ENCODE measurements at places on chromosomes 6 and 20.

- DNase-seq: no peak
These were observed 186.2 kb upstream of the GJE1 start for GRCh38 chr6:141946502-141946901.

- DNase-seq: no peak
These were observed 5.4 kb upstream of the FBXO30 start for GRCh38 chr6:145819994-145820393.

DNA sequence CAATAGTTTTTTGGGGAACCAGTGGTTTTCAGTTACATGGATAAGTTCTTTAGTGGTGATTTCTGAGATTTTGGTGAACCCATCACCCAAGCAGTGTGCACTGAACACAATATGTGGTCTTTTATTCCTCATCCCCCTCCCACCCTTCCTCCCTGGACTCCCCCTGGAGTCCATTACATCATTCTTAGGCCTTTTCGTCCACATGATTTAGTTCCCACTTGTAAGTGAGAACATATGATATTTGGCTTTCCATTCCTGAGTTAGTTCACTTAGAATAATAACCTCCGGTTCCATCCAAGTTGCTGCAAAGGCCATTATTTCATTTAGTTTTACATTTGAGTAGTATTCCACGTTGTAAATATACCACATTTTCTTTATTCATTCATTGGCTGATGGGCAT lies 28.3 kb downstream of the RPP40 start:
- no peak for DNase-seq

GRCh38 chr6:75203721-75204120 lies 2.1 kb downstream of the COL12A1 start:
- no peak for DNase-seq

- DNase-seq: no peak
These were observed 2.9 kb upstream of the SASH1 start for GRCh38 chr6:148339766-148340165.

DNA sequence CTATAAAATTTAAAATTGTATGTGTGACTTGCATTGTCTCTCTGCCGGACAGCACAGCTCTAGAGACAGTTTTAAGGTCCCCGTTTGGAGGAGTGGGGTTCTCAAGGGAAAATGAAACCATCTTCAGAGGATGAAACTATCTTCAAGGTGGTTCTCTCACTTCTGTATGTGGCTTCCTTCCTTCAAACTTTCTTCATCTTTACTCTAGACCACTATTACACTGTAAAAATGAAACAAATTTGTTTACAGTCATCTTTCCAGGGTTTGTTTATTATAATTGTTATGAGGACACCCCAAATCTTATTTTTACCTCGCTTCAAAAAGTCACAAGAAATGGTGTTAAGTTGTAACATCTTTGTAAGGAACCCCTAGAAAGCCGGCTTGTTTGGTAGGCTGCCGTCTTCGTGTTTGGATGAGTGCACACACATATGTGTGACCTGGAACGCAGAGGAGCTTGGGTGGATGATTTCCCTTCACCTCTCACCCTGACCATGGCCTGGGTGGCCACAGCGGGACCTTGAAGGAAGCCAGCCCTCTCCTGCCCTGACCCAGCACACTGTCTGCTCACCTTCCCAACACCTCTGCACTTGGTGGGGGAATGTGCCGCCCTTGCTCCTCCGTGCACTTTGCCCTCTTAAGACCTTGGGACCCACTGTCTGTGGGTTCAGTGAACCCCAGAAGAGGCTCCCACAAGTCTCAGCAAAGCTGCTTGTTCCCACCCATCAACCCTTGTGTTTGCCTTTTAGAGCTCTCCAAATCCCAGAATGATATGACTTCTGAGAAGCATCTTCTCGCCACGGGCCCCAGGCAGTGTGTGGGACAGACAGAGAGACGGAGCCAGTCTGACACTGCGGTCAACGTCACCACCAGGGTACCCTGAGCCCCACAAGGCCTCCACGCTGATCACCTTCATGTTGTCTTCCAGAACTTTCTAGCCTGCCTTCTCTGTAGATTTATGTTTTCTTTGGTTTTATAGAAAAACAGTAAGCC lies 67.8 kb downstream of the SYTL3 start:
- DNase-seq: no peak

- no peak for DNase-seq
These were observed 123.1 kb downstream of the GRIK2 start for GRCh38 chr6:101516578-101516977.

- DNase-seq: peak; percentile 26
These were observed 46.8 kb downstream of the PYGB start for GRCh38 chr20:25294459-25295385.

GRCh38 chr6:3457710-3458602 lies 1.1 kb upstream of the SLC22A23 start:
- DNase-seq: peak; percentile 12

- DNase-seq: no peak
These were observed 886 bp downstream of the SDCBP2 start for GRCh38 chr20:1327827-1328679.

DNA sequence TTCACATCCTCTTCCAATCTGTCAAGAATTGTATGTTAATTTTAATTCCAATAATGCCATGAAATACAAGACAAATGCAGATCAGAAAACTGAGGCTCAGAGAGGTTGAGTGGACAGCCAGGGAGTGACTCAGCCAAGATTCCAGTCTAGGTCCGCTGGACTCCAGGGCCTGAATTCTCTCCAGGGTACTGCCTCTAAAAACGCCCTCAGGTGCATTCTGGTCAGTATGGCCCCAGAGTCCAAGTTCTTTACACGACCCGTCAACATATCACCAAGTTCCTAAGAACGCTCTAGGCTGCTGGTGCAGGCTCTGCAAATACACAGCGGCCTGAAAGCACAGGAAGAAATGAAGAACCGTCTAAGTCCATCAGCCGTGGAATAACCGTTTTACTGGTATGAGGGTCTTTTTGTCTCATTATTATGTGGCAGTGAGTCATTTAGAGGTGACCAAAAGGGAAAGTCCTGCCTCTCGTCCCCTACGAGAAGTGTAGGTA lies 709 bp upstream of the ASXL1 start:
- no peak for DNase-seq

DNA sequence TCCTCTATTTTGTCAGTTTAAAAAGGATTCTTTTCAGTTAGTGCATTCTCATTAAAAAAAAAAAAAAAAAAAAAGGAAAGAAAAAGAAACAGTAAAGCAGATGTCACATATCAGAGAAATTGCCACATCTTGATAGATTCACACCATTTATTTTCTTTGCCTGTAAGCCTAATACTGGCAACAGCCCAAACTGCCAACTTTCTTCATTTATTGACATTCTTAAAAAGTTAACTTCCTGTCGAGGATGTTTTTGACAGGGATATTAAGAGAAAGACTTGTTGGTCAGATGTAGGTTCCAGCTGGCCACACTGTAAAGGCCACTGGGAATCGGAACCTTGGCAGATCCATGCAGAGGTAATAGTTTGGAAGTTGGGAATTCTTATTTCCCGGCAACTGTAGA lies 332.6 kb downstream of the NRN1 start:
- DNase-seq: no peak

DNA sequence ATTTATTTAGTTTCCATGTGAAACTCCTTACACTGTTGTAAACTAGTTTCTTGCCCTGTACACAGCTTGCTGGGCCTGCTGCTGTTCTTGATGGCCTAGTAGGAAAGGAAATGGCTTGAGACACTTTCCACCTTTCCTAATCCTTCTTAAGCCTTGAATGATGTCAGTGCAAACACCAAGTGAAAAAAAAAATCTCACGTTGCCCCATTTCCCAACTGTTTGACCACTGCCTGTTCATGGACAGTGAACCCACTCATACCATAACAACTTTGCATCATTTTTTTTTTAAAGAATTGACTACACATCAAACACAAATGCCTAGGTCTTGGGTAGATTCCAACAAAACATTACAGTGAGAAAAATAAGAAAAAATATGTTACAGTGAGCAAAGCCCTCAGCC lies 653.6 kb upstream of the FLRT3 start:
- no peak for DNase-seq

DNA sequence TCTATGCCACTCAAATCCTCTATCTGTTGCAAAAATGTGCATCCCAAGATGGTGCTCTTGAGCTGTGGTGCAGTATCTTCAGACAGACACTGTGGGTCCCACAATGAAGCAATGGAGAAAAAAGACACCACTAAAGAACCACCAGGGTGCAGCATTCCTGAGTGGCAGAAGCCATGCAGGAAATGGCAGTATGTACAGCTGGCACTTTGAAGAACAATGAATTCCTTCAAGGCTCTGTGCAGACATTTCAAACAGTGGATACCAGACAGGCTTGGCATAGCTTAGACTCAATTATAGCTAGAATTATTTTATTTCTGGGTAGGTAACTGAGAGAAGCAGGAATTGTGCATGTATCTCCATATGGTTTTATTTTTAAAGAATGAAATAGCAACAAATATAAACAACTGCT lies 24.0 kb upstream of the HDAC2 start:
- peak; percentile 94 for DNase-seq

DNA sequence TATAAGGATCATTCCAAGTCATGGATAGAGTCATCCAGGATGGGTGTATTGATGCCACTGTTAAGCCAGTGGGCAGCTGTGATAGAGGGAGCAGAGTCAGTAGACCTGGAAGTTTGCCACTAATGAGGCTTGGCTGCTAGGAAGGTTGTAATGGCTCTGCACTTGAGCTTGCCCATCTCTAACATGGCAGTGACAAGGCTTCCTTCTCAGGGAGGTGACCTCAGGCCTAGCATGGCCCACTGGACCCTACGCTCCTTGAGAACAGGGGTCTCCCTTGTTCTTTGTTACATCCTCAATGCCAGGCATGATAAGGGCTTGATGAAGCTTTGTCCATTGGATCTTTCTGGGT lies 155.1 kb downstream of the CD83 start:
- no peak for DNase-seq

- no peak for DNase-seq
These were observed 510.8 kb upstream of the SYNCRIP start for GRCh38 chr6:86153521-86153920.

DNA sequence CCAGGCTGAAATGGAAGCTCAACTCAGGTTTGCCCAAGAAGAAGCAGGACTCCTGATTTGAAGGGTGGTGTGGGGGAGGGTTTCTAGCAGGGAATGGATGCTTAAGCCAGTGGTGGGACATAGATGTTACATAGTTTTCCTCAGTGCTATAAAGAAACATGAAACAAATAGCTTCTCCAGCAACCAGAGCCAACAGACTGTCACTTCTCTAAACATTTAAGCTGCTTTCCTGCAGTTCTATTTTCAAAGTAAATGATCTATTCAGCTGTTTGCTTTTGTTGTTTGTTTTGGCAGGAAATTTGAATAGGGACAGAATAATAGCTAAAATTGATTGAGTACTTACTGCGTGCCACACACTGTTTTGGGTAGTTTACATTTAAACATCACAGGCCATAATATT lies 169.0 kb downstream of the UST start:
- DNase-seq: no peak

DNA sequence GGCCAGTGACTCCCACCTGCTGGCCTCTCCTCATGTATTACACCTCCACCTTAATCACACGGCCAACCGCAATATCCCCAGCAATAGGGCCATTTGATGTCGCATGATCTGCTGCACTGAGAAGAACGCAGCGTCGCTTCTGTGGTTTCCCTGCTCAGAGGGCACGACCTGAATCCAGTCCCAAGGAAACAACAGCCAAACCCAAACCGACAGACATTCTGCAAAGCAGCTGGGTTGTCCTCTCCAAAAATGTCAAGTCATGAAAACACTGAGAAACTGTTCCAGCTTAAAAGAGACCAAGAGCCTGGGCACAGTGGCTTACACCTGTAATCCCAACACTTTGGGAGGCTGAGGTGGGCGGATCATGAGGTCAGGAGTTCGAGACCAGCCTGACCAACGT lies 7.5 kb upstream of the BPI start:
- DNase-seq: no peak

GRCh38 chr6:20548264-20548663 lies 14.0 kb downstream of the CDKAL1 start:
- no peak for DNase-seq

- peak; percentile 51 for DNase-seq
These were observed 159.2 kb downstream of the CD109 start for GRCh38 chr6:73854998-73855718.

GRCh38 chr6:13049666-13050254 lies 278.6 kb downstream of the TBC1D7 start:
- no peak for DNase-seq

DNA sequence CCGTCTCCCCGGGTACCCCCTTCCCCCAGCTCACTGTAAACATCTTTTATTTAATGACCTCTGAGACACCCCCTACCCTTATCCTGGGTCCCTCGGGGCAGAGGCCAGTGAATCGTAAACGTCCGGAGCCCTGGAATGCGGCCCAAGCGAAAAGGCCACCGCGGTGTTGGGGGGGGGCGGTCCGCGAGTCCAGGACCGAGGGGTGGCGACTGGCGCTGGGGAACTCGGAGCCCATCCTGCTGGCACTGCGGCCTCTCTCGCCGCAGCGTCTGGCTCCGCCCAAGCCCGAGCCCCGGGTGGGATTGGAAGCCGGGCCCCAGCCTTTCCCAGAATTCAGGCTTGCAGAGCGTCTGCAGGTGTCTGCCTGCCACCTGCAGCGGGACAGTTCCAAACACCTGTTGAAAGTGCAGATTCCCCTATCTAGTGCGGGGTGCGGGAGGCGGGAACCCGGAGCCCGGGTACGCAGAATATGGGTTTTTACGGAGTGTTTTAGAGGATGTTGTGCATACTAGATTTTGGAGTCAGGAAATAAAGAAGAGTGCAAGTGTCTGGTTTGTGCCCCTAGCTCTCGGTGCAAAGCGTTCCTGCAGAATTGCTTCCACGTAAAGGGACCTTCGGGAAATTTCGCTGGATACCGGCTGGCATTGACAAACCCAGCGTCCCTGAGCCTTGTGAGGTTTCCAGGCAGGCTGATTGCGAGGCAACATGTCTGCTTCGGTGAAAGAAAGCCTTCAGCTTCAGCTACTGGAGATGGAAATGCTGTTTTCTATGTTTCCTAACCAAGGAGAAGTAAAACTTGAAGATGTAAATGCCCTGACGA lies 800 bp downstream of the RWDD2A start:
- no peak for DNase-seq

DNA sequence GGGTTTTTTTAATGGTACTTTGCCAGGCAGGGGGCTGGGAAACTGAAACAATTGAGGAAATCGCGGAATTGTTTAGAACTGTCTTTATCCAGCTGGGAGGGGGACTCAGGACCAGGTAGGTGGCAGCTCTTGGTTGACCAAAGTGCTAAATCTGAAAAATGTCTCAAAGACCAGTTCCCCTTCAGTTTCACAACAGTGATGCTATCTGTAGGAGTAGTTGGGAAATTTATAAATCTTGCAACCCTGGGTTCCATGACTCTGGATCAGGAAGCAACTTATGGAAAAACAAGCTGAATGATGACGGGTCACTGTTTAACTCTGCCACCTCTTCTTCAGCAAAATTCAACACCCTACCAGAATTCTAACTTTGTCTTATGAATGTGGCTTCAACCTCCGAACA lies 99.7 kb downstream of the FAM50B start:
- no peak for DNase-seq

DNA sequence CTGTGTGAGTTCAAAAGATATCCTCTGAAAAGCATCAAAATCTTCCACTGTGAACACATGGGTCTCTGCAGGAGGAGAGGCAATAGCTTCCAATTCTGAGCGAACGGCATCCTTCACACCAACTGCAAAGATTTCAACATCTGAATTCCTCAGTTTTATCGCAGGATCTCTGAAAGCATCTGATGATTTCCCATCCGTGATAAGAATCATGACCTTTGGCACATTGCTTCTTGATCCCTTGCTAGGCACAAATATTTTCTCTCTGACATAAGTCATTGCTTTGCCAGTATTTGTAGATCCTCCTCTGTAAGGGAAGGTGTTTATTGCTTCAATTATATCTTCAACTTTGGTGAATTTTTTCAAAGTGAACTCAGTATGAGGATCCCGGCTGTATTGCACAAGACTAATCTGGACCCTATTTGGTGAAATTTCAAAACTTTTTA lies 22.7 kb downstream of the COL12A1 start:
- no peak for DNase-seq

Measured in kidney capillary endothelial cell (primary cell).